ENCODE measurements at places on chromosomes 3 and 15.
A peak's percentile ranks its signal among the peaks of the same experiment; 100 is the strongest.

GRCh38 chr3:17747174-17747889 lies 4.9 kb upstream of the TBC1D5 start:
- DNase-seq = no peak

GRCh38 chr3:32347343-32348125 lies 44.1 kb upstream of the CMTM7 start:
- DNase-seq = no peak

DNA sequence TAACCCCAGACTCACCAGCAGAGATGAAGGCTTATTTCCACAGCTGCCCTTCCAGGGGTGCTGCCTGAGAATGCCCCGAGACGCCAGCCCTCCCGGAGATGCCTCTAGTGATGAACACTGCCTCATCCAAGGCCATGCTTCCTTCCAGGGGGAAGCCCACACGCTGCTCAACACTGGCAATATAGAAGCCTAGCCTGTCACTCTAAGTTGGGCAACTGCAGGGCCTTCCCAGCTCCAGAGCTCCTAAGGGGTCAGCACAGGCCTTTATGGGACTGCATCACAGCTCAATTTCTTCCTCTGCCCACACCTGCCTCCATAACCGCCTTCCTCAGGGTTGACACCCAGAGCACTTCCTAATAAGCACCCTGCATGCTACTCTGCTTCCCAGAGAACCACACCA lies 217.7 kb downstream of the ABHD5 start:
- DNase-seq = no peak

DNA sequence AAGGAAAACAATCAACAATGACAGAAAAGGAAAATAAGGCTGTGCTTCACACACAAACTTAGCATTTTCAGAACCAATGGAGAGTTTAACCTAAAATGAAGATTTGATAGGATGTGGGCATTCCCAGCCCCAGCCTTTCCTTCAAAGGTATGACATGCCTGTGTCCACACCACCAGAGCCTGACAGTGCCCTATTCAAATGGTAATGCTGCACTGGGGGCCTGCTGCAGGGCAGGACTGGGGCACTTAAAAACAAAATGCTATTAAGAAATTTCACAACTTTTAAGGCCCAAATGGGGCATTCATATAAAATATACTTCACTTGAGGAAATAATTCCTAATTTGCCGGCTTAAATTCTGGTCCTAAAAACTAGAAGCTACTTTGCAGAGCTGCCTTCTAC lies 30.9 kb upstream of the TKT start:
- no peak for DNase-seq

- DNase-seq = no peak
These were observed 21.0 kb downstream of the LSM3 start for GRCh38 chr3:14199641-14200040.

DNA sequence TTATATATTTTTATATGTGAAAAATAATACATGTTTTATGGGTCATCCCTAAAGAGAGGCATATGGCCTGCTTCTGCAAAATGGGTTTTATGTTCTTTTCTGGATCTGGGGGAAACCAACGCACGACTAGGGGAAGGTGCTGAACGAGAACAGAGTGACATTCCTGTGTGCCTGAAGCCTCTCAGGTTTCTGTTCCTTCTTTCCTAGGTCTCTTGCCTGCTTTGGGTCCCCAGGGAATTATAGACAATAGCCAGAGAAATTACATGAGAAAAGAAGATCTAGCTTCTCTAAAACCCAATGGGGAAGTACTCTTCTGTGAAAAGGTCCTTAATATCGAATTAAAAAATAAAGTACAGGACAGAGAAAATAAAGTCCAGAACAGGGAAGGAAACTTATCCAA lies 66.5 kb downstream of the IGSF11 start:
- no peak for DNase-seq

- DNase-seq = no peak
These were observed 20.3 kb downstream of the FAM98B start for GRCh38 chr15:38474155-38474757.

GRCh38 chr3:23949784-23950183 lies 4.7 kb downstream of the NR1D2 start:
- peak; percentile 52 for DNase-seq

- no peak for DNase-seq
These were observed 30.5 kb downstream of the ITGB5 start for GRCh38 chr3:124856677-124857076.

DNA sequence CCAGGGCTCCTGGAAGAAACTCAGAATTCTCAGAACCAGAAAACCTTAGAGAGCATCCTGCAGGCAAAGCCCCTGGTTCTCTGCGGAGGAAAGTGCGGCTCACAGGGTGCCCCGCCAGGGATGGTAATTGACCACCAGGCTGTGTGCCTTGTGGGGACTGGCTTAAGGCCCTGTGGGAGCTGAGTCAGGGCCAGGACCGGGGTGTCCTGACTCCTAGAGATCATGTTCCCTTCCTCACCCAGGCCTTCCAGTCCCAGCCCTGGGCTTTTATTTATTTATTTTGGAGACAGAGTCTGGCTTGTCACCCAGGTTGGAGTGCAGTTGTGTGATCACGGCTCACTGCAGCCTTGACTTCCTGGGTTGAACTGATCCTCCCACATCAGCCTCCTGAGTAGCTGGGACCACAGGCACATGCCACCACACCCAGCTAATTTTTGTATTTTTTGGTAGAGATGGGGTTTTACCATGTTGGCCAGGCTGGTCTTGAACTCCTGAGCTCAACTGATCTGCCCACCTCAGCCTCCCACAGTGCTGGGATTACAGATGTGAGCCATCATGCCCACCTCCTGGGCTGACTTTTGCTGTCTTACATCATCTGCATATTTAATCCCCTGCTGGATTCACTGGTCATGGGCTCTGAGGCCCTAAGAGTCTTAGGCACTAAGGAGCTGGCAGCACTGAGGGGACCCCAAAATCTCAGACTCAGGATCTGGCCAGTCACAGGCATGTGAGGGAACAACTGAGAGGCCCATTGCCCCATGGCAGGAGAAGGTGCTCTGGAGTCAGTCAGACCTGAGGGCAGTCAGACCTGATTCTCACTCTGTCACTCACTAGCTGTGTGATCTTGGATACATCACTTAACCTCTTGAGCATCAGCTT lies 20.4 kb upstream of the LAMP3 start:
- no peak for DNase-seq

DNA sequence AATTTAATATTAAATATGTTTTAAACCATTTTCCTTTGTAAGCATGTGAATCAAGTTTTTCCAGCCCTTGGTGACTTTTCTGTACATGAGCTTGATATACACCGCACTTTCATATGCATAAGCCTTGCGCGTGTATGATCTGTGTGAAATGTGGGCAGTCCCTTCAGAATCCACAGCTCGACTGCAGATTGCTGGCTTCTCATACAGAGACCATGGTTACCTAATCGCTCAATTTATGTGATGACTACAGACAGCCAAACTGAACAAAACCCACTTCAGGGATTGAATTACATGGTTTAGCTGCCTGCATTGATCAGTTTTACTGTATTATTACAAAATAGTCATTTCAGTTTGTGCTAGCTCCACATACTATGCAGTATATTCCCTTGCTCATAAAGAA lies 212.3 kb upstream of the NECTIN3 start:
- DNase-seq = no peak

- no peak for DNase-seq
These were observed 34.9 kb upstream of the SLC25A36 start for GRCh38 chr3:140906785-140907184.

DNA sequence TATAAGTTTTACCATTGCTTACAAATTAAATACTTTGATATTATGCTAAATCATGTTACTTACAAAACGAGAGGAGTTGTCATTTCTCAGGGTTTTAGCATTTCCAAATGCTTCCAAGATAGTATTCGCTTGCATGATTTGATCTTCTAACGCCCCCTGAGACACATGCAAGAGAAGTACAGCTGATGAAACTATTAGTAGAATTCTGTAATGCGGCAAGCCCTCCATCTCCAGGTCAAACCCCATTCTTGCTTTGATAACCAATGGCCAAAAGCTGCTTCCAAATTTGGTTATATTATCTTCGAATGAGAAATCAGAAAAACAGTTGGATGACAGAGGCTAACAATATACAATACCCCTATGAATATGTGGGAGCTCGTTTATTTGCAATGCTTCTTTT lies 14.7 kb downstream of the MYH15 start:
- DNase-seq = no peak

DNA sequence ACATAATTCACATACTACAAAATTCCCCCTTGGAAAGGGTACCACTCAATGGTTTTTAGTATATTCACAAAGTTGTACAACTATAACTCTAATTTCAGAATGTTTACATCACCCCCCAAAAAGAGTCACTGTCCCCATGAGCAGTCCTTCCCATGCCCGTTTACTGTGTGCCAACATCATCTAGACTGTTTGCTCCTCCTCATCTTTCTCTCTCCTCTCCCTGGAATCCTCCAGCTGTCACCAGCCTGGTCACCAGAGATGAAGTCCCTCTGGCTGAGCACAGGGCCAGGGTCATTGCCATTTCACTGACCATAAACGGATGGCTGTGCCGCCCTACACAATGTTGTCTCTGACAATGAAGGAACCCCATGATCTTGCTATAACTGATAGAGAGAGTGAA lies 45.2 kb downstream of the C2CD4B start:
- no peak for DNase-seq

GRCh38 chr15:77430213-77430612 lies 9.5 kb downstream of the HMG20A start:
- DNase-seq = no peak

GRCh38 chr3:34864011-34864410 lies 775.3 kb upstream of the ARPP21 start:
- no peak for DNase-seq

DNA sequence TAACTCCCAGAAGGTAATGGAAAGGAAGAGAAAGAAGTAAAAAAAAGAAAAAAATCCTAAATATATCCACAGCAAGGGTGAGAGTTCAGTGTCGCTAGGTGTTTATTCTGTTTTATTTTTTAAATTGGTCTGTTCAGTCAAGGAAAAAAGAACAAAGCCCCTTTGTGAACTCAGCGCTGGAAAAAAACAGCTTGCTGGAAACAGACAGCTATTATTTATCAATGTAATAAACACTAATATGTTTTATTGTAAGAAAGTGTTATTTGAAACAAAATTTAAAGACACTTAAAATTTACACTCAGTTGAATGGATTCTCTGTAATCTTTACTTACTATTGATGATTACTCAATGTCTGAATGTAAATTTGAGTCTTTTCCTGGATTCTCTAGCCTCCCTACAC lies 32.3 kb upstream of the LEKR1 start:
- no peak for DNase-seq

GRCh38 chr15:34101366-34102174 lies at the start of the genes EMC7 and PGBD4:
Gene EMC7, minus strand, starts transcription at chr15:34101862. Its CDS starts 23 bp downstream, at chr15:34101839.
Gene PGBD4, plus strand, starts transcription at chr15:34102083. Its CDS starts 449 bp downstream, at chr15:34102532.
- DNase-seq = peak; percentile 99

- no peak for DNase-seq
These were observed 188.5 kb downstream of the IGSF11 start for GRCh38 chr3:118846176-118846575.

- DNase-seq = no peak
These were observed 6.2 kb downstream of the PLA2G4B start for GRCh38 chr15:41844814-41845213.
